Naive B cell (primary cell): ENCODE measurements at places on chromosomes 5 and 9. TPM values are rescaled to one million over a fixed set of nuclear protein-coding genes. Genes with fewer than 3 reads are reported as not detected.

Gene WDR70
- polyA plus RNA-seq: 19.2 TPM

Gene PTGS1
- 37.6 TPM for polyA plus RNA-seq

Gene CAMK4
- 0.37 TPM for polyA plus RNA-seq

Gene SLC46A2
- polyA plus RNA-seq: not detected

Gene PCDHB12
- not detected for polyA plus RNA-seq

- DNase-seq: no peak
Observed at GRCh38 chr5:61738446-61738845, 406.4 kb downstream of the ZSWIM6 start.

DNA sequence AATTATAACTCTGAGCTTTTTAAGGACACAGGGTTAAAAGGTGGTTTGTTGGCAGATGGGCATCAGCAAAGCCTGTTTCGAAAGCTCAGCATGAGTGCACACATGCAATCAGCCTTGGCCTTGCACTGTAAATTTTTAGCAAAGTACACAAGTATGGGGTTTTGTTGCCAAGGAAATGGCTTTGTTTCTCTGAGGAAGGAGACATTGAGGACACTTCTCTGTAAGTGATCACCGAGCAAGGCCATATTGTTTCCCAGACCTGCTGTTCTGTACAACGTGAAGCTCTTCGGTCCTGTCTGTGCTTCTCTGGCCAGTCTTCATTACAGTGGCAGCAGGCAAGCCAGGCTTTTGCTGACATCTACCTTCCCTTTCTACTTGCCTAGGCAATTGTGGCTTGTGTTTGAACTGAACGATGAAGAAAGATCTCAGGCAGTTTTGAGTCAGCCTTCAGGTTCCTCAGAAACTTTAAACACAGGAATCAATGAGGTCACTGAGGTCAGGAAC is 27.9 kb upstream of the GLRX start:
- DNase-seq: no peak

- DNase-seq: no peak
Observed at GRCh38 chr9:116323571-116323970, 170.0 kb downstream of the PAPPA start.

- no peak for DNase-seq
Observed at GRCh38 chr5:178324481-178325310, 92.1 kb upstream of the PHYKPL start.

GRCh38 chr9:98986866-98987651 is 43.4 kb downstream of the COL15A1 start:
- no peak for DNase-seq

DNA sequence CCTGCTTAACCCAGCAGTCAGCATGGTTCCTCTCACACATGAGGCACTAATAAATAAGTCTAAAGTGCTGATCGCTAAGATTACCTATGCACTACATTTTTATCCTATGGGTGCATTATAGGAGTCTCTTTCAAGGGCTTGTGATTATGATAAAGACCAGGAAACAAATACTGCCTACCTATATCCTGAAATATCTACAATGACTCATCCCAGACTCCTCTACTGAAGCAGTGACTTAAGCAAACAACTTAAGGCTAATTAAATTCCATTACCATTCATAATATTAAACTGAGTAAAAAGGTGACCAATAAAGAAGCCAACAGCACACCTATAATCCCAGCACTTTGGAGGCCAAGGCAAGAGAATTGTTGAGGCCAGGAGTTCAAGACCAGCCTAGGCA is 338.4 kb downstream of the DNAH5 start:
- no peak for DNase-seq

DNA sequence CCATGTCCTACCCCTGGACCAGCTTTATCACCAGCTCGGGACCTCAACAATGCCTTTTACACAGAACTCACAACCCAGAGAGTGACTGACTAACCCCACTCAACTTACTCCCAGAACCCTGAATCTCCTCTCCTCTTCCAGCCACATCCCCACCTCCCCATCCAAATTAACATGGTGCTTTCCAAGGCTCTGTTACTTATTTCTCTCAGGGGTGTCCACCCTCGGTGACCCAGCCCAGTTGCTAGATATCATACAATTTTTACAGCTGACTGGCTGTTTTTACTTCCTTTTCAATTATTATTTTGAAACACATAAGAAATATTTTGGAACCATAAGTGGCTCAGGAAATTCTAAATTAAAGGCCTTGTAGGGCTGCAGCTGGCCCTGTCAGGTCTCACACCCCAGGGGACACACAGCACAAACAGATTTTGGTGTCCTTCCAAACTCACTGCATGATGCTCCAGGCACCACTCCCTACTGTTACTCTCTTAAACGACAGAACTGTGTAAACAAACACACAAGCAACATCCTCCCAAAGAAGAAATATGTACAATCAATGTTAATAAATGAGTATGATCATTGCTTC is 180.6 kb downstream of the ADAMTS12 start:
- no peak for DNase-seq

DNA sequence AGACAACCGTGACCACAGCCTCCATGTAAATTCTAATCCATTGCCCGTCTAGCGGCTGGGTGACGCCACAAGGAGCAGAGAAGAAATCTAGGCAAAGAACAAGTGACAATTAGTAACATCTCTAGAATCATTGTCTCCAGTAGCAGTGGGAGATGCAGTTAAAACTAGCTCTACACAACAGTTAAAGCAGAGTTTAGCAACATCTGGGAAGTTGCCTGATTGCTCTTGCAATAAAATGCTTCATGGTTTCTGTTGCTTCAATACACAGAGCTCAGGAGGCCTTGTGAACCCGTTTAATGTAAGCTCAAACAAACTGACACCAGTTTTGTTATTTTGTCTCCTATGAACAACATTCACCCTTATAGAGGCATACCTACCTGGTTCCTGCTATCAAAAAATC is 369.8 kb upstream of the PDE4D start:
- no peak for DNase-seq
